ENCODE measurements at places on chromosomes 16 and 17. TPM values are rescaled to one million over a fixed set of nuclear protein-coding genes. Genes with fewer than 3 reads are reported as not detected.

TMC7 gene
- total RNA-seq: 2.5 TPM

RNF112 gene
- total RNA-seq: 1.2 TPM

FAM20A gene
- 2.4 TPM for total RNA-seq

STX1B gene
- total RNA-seq: 0.18 TPM

PLLP gene
- 120 TPM for total RNA-seq

CHRNE gene
- total RNA-seq: not detected

TMEM92 gene
- total RNA-seq: 50.7 TPM

GDPD1 gene
- total RNA-seq: not detected

PITPNM3 gene
- total RNA-seq: 2.1 TPM

GRCh38 chr17:77924757-77925336 is 33.7 kb upstream of the TNRC6C start:
- no peak for DNase-seq

- no peak for DNase-seq
Observed at GRCh38 chr17:46182961-46183360, 10.3 kb downstream of the KANSL1 start.

DNA sequence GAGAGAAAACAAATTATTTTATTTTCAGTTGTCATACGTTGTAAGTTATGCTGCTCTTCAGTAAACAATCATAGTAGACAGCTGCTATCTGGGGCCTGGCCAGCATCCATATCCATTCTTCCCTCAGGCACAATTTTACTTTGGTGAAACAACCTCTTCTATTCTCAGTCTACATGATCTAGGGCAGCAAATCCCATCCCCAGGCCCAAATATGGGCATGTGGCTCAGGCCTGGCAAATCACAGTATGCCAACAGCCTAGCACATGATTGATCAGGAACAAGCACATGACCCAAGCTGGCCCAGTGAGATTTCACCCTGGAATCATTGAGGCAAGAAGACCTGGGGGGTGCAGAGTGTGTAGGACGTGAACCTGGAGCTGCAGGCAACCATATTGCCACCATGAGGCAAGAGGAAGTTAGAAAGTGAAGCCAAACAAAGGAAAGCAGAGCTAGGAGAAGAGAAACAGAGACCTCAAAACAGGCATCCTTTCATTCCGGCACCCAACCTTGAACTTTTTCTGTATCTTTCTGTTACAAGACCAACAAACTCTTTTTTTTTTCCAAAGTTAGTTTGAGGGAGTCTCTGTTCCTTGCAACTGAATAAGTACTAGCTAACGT is 10.3 kb upstream of the ABCC12 start:
- DNase-seq: no peak

GRCh38 chr16:31298958-31299357 is 39.2 kb downstream of the ITGAM start:
- DNase-seq: no peak

GRCh38 chr16:88993166-88993761 is 16.3 kb upstream of the CBFA2T3 start:
- DNase-seq: no peak

GRCh38 chr17:48244121-48244711 is 136.7 kb downstream of the SNX11 start:
- DNase-seq: no peak

- DNase-seq: peak; percentile 81
Observed at GRCh38 chr16:23801378-23801777, 34.4 kb upstream of the PRKCB start.

DNA sequence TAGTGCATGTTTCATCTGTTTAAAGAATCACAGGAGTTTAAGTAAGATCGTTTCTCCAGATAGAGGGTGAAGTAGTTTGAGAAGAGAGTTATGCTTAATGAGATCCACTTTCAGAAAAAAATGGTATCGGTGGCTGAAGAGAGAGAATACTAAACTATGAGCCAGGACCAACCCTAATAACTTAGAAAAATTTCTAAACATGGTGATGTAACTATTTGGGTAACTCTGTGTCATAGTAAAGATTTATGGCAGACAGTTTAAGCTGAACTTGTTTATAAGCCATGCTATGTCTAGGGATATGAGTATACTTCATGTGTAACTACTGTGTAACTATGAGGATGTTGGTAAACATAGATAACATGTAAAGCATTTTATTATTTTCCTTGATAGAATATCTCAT is 489.5 kb downstream of the KCNJ2 start:
- DNase-seq: no peak

GRCh38 chr17:72332367-72332766 is 211.5 kb downstream of the SOX9 start:
- no peak for DNase-seq

DNA sequence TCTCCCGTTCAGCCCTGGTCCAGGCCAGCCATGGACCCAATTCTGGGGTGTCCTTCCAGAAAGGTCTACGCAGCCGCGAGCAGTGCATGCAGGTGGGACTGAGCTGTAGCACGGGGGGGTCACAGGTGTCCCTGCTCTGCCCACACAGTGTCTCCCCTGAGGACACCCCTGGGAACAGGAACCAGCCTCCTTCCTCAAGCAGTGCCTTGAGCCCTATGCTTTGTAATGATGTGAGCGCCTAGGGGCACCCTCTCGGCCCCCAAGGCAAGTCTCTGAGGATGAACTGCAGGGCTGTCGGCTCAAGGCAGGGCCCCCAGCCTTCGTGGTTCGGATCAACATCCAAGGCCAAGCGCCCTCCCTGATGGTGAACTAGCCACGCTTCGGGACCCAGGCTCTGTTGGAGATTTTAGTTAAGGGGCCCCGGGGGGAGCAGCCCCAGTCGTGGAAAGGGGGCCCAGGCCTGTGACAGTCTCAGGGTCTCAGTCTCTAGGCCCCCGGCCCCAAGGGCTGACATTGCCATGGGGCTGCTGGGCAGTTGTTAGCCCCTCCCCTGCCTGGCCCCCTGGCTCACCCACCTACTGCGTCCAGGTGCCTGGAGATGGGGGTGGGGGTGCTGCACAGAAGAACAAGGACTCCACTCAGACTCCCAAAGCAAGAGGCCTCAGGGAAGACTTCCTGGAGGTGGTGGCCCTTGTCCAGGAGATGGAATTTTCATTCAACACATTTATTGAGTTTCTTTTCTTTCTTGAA is 2.3 kb downstream of the IL17C start:
- DNase-seq: peak; percentile 61

DNA sequence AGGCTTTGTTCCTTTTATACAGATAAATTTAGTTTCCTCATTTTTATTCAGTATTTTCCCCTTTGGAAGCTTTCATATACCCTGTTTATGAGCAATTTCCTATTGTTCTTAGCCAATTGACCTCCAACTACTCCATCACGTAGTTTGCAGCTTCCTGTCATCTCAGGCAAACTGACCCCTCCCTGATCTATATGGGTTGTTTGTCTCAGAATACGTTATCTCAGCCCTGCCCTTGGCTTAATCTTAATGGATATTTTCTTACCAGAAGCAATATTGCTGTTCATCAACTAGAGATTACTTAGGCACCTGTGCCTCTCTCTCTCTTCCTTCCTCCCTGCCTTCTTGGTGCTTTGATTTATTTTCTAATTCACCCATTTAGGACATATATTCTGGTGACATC is 81.2 kb downstream of the ZNF18 start:
- DNase-seq: no peak

DNA sequence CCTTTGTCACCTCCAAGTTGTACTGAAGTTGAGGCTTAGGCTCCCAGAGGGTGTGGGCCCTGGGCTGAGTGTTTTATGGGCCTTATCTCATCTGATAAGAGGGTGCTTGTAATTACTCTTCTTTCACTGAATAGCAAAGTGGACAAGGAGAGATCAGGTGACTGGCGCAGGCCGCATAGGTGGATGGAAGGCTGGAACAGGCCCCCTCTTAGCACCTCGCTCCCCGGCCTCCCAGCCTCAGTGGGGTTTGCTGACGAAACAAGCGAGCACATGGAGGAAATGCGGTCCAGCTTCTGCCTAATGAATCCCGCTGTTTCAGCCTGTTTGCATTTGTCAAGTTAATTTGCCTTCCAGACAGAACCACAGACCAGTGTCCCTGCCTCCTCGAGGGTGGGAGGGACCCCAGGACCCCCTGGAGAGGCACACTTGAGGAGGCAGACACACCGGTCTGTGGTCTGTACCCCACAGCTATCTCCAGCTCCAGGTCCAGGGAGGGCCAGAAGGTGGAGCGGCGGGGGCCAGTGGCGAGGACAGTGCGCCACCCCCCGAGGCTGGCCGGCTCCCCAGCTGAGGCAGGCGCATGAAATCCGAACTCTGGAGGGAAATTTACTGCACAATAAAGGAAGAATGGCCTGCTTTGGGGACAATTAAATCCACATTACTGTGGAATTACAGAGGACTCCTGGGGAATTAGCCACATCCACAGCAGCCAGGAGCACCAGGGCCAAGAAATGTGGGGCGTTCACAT is 123.4 kb downstream of the NTN1 start:
- DNase-seq: no peak

DNA sequence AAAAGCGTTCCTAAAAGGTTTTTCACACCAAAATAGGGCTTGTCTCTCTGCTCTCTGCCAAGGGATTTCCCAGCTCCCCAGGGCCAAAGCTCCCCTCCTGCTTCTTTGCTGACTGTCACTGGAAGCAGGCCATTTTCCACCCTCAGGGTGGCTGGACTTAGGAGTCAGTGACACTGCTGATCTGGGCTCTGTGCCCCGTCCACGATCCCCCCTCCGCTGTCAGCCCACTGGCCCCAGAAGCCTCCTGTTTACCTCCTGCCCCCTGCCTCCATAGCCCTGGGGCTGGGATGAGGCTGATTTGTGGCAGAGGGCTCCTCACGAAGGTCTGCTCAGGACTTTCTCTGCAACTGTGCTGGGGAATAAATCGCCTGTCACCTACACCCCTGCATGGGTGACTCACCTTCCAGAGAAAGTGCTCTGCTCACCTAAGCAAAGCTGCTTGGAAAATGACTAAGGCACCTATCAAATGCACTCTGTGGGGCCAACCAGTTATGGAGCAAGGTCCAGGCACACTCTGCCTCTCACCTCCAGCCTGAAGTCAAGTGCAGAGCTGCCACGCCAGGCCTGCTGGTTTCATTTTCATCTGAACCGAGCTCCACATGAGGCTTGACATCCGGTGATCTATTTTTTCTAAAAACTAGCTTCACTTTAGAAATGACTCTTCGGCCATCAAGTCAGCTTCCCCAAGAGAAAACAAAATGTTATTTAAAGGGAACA is 4.9 kb downstream of the MAP3K14 start:
- peak; percentile 86 for DNase-seq

DNA sequence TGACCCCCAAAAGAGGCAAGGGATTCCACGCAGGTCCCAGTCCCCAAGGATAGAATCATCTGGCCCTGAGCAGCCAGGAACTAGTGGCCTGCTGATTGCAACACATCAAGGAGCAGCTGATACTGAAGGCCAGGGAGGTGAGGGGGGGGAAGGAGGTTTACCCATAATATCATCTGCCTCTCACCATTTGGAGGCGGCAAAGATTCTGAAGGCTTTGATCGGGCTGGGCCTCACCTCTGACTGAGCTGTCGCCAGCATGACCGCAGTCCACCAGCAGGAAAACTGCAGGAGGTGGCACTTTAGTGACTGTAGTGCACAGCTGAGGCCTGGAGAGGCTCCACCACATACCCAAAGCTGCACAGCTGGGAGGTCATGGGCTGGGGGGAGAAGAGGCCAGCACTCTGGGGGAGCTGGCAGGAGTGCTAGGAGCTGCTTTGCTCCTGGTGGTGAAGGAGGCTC is 20.5 kb upstream of the ITGA3 start:
- no peak for DNase-seq

DNA sequence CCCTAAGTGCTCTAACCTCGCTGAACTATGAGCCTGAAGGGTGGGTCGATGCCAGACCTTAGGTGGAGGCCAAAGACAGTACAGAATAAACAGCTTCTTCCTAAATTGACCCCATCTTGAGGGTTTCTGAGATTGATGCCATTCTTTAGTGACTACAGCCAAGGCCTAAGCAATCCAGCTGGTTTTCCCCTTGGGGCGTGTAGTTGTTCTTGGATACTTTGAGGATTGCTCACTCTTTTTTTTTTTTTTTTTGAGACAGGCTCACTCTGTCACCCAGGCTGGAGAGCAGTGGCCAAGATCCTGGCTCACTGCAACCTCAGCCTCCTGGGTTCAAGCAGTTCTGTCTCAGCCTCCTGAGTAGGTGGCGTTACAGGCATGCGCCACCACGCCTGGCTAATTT is 2.0 kb downstream of the OVCA2 start:
- no peak for DNase-seq

DNA sequence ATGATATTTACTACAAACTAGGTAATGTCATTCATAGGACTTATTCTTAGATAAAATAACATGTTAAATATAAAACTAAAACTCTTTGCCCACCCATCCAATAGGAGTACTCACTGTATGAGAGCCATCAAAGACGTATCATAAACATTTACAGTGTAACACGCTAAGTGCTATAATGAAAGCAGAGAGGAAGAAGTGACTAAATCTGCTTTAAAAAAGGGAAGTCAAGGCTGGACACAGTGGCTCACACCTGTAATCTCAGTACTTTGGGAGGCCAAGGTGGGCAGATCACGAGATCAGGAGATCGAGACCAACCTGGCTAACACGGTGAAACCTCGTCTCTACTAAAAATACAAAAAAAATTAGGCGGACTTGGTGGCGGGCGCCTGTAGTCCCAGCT is 32.4 kb downstream of the SPAG9 start:
- DNase-seq: no peak

DNA sequence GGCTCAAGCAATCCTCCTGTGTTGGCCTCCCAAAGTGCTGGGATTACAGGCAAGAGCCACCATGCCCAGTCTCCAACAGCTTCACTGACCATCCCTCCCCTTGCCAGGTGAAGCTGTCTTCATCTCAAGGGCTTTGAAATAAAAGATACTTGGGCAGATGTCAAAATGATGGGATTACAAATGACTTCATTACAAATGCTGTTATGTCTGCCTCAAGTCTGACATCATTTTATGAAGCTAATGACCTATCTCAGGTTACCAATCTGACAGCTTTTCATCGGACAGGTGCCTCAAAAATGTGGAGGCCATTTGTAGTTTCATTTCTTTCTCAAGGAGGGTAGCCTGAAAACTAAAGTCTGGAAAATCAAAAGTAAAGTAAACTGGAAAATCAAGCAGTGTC is 323.7 kb upstream of the TBX2 start:
- no peak for DNase-seq

- DNase-seq: peak; percentile 89
Observed at GRCh38 chr17:31858642-31859486, at the start of gene COPRS. COPRS (minus strand) TSS chr17:31859244; CDS start chr17:31859199, 45 bp downstream.

DNA sequence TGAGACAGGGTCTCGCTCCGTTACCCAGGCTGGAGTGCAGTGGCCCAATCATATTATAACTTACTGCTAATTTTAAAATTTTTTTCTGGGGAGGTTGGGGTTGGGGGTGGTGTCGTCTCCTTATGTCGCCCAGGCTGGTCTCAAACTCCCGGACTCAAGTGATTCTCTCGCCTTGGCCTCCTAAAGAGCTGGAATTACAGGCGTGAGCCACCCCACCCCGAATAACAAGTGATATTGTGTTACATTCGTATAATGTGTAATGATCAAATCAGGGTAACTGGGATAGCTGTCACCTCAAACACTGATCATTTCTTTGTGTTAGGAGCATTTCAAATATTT is 16.2 kb upstream of the KPNA2 start:
- no peak for DNase-seq

Measured in Peyer's patch (tissue), 4 donors.